CMK (cell line): ENCODE measurements at places on chromosomes 3 and 15.

GRCh38 chr3:123318374-123318773 lies 116.6 kb downstream of the SEC22A start:
- DNase-seq: no peak

DNA sequence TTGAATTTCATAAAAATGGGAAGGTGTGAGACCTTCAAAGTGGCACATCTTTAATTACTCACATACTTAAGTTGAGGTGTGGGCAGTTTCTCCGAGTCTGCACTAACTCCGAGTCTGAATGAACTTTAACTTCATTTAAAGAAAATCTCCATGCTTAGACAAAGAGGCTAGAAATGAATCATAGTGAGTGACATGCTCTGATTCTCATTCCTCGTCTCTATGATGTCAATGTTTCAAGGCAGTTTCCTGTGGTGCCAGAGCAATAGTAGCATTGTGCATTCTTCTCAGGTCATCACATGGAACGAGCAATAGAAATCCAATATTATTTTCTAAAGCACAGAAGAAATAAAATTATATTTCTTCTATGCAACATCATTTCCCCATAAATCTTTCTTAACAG lies 224.8 kb downstream of the KCNMB2 start:
- no peak for DNase-seq

GRCh38 chr3:57992452-57993213 lies 15.6 kb upstream of the FLNB start:
- no peak for DNase-seq

DNA sequence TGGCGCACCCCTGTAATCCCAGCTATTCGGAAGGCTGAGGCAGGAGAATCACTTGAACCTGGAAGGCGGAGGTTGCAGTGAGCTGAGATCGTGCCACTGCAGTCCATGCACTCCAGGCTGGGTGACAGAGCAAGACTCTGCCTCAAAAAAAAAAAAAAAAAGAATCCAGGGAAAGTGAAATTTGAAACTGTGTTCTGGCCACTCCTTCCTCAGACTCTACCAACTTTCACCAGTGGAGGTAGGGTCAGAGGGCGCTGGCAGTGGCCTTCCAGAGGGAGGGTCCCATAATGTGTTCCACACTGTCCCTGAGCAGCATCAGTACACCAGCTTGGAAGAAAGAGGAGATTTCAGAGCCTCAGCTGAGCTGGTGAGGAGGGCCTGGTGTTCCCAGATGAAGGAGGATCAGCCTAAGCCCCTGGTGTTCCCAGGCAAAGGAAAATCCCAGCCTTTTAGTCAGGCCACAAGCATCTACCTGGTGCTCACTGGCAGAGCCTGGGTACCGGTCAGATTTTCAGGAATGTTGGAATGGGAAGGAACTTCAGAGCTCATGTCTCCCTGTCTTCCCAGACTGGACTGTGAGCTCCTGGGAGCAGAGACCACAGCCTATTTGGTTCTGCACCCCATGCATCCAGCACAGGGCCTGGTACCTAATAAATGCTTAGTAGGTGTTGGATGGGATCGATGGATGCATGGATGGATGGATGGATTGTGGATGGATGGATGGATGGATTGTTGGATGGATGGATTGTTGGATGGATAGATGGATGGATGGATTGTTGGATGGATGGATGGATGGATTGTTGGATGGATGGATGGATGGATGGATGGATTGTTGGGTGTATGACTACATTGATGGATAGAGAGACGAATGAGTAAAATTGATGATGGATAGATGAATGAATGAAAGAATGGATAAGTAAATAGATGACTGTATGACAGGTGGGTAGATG lies 117.9 kb downstream of the CORO2B start:
- no peak for DNase-seq

- DNase-seq: no peak
Observed at GRCh38 chr3:46660543-46661523, 32.6 kb downstream of the ALS2CL start.

DNA sequence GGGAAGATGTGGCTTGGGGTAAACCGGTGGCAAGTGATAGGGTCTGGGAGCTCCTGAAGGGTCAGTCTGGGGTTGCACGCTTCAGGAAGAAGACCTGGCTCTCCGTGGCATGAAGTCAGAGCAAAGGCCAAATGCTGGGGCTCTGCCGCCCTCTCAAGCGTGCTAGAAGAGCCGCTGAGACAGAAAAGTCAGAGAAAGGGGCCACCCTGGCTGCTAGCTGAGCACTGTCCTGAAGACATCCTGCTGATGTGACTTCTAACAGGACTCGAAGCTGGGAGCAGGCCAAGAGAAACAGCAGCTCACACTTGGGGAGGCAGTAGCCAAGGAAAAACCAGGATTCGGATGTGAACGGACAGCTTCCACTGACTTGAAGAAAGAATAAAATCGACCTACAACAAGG lies 270.4 kb downstream of the OCA2 start:
- no peak for DNase-seq

GRCh38 chr3:159593927-159594605 lies 394.6 kb upstream of the IL12A start:
- DNase-seq: no peak

DNA sequence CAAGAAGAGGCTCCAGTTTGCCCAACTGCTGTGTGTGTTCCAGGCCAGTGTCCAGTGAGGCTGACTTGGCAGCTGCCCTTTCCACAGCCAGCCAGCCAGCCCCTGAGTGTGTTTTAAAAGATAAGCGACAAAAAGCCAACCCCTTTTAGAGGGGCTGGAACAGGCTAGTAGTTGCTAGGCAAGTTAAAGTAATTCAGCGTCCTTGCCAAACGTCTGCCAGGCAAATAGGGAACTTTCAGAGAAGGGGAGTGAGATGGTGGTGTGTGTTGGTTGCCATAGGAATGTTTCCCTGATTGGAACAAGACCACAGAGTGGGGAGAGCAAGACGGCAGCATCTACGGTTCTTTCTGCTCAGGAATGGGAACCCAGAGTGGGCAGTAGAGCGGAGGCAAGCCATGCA lies 86.3 kb downstream of the TMEM108 start:
- peak; percentile 26 for DNase-seq

- no peak for DNase-seq
Observed at GRCh38 chr3:95280711-95281352, 1218.0 kb downstream of the NSUN3 start.

DNA sequence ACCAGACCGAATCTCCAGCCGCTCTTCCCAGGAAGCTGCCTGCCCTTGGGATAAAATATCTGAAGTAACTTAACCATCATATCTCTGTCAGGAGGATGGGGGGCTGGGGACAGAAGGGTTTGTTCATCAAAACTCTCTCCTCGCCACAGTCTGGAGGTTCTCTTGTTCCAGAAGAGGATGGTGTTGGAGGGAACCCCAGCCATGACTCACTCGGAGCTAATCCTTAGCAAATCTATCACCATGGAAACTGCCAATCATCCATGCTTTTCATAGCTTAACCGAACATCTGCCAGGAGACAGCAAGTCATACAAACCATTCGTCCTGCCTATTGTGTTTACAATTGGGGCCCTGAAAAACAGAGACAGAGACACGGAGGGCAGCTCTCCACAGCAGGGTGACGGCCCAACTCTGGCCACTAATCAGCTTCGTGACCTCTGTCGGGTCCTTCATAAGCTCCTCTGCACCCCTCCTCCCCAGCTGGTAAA lies 73.8 kb upstream of the HEG1 start:
- DNase-seq: no peak

- no peak for DNase-seq
Observed at GRCh38 chr3:12127391-12127790, 31.3 kb downstream of the TIMP4 start.

DNA sequence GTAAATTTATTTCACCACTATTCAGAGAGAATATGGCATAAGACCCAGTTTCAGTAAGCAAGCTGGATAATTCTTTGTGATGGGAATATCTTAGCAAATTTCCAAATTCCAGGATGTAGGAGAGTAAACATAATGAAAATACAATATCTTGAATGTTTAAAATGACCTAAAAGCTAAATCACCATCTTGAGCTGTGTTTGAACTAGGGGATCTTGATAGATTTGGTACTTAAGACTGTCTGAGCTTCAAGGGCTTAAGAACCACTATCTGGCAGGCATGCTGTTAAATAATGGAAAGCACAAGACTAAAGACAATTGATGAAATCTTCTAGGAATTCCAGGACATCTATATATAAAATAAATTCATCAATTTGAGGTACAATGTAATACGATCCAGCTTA lies 217.7 kb downstream of the ATP8B4 start:
- DNase-seq: no peak

- no peak for DNase-seq
Observed at GRCh38 chr3:121698901-121699300, 38.2 kb upstream of the HCLS1 start.

DNA sequence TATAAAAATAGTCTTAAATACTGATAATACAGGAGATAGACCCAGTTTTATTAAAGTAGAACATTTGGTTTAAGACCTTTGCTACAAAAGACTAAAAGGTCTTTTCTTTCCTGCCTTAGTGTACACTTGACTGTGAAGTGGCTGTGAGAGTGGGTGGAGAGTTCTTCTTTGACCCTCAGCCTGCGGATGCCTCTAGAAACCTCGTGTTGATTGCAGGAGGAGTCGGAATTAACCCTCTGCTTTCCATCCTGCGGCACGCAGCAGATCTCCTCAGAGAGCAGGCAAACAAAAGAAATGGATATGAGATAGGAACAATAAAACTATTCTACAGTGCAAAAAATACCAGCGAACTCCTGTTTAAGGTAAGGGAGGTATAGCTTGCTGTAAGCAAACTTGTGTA lies 36.5 kb downstream of the OXNAD1 start:
- no peak for DNase-seq

- no peak for DNase-seq
Observed at GRCh38 chr3:171836855-171837254, 6.3 kb upstream of the TMEM212 start.

DNA sequence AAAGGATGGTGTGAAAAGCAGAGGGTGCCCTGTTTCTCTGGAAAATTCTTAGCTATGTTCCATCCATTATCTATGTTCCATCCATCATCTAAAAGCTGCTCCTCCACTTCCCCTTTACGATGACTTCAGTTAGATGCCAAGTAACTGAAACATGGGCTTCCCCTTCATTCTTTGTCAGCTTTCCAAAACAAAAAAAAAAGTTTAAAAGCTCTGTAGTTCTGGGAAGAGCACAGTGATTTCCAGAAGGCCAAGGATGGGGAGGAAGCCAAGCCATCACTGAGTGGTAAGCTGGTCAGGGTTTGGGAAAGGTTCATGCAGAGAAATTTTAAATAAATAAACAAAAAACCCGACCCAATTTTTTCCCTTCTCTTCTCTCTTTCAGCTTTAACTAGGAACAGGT lies 111.5 kb downstream of the CFAP44 start:
- no peak for DNase-seq

- no peak for DNase-seq
Observed at GRCh38 chr3:174536319-174536718, 322.8 kb upstream of the NAALADL2 start.

GRCh38 chr3:55854494-55854893 lies 367.4 kb upstream of the WNT5A start:
- no peak for DNase-seq

DNA sequence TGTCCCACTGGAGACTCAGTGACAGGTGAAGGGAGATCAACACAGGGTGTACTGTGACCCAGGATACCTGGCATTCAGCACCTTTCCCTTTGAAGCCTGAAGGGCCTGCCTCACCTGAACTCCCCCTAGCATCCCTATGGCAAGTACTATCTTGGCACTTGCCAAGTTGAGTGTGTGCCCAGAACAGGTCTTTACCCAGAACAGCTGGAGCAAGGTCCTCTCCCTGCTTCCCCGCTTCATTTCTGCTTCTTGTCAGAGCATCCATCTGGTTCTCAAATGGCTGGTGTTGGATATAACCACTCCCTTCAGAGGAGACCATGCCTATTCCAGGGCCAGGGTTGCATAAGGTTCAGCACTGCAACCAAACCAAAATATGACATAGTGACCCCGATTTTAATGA lies 73.0 kb downstream of the FAM43A start:
- DNase-seq: no peak

DNA sequence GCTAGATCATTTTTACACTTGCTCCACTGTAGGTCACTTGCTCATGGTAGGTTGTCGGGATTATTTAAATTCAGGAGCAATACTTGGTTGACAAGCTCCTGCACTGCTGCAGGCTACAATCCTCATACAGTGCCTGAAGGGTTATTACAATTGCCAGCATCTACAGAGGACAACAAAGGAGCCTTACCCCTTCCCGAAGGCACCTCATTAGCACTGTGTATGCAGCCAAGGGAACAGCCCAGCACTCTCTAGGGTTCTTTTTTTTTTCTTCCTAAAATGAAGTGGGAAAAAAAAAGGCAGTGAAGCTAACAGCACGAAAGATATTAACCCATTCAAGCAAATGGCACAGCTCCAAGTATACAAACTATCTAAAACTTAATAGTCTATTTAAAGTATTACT lies 142.7 kb downstream of the ULK4 start:
- no peak for DNase-seq

GRCh38 chr3:72791161-72791560 lies 57.1 kb downstream of the SHQ1 start:
- DNase-seq: no peak

- DNase-seq: no peak
Observed at GRCh38 chr15:34318277-34319079, 19.1 kb downstream of the SLC12A6 start.

DNA sequence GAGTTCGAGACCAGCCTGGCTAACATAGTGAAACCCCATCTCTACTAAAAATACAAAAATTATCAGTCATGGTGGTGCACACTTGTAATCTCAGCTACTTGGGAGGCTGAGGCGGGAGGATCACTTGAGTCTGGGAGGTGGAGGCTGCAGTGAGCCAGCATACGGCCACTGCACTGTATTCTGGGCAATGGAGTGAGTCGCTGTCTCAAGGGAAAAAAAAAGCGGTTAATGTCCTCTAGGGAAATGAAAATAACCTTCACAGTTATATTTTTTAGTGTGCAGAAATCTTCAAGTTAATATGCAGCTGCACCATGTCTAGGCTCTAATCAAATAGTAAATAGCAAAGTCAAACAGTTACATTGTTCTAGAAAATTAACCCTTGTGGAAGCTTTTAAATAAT lies 14.8 kb downstream of the CEP19 start:
- DNase-seq: no peak

DNA sequence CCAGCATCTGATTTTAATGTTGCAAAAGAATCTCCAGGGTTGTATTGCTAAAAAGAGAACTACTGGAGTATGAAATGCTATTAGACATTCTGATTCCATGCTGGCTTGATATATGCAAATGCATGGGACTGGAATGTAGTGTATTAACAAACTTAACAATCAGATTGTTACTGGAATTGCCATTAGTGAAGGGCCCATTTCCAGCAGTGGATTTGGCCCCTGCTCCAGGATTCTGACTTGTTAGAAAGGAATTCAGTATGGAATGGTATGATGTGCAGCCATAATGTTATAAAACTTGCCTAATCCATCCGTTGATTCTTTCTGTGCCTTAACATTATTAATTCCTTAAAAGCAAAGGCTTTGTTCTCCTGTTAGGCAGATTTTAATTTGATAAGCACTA lies 7.9 kb downstream of the ARRDC4 start:
- DNase-seq: no peak

DNA sequence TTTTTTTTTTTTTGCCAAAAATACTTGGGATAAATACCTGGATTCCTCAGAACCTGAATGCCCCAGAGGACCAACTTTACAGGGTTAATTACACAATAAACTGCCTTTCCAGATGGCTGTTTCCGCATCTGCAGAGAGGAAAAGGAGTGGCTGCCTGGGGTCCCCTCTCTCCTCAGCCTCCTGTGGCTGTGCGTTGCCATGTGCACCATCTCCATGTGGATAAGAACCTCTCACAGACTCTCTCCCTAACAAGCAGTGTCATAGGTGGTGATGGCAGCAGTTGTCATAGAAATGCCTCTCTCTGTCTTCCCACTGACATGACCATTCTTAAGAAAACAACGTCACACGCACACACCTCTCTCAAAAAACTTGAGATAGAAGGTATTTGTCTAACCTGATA lies 179.4 kb downstream of the RPLP1 start:
- DNase-seq: no peak
